ENCODE measurements at places on chromosomes 5 and 9.

DNA sequence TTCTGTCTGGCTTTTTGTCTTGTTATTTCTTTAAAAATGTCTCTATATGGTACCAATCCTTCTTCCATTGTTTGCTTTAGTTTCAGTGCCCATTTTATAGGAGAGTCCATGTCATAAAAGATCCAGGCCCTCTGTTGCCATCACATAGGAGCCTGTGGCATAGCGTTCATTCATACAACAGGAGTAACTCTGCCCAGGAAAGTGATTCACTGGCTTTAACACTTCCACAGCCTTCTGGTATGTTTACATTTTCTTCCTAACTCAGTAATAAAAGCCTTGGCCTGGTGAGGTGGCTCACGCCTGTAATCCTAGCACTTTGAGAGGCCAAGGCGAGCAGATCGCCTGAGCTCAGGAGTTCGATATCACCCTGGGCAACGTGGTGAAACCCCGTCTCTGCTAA is 519.3 kb upstream of the PTGER4 start:
- no peak for DNase-seq

- DNase-seq = no peak
These were observed 274.1 kb upstream of the C9orf72 start for GRCh38 chr9:27847380-27847779.

GRCh38 chr5:173027905-173028304 is 28.2 kb upstream of the CREBRF start:
- DNase-seq = no peak

GRCh38 chr5:147835386-147835798 is 3.9 kb upstream of the SPINK1 start:
- peak; percentile 34 for DNase-seq

DNA sequence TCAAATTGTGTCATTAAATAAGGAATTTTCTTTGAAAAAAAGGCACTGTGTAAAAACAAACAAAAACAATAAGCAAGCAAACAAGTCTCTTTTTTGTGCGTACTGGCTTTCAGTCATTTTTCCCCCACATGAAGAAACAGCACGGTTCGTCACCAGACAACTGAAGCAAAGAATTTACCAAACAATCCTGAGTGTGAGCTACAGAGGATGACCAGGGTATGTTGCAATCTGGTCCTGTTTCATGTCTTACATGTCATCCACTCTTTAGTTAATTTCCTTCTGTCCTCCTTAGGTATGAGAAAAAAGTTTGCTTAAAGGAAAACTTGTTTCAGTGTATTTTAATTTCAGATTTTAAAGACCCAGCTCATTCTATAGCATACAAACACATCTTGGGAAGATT is 1080.7 kb upstream of the NUDT12 start:
- DNase-seq = no peak

DNA sequence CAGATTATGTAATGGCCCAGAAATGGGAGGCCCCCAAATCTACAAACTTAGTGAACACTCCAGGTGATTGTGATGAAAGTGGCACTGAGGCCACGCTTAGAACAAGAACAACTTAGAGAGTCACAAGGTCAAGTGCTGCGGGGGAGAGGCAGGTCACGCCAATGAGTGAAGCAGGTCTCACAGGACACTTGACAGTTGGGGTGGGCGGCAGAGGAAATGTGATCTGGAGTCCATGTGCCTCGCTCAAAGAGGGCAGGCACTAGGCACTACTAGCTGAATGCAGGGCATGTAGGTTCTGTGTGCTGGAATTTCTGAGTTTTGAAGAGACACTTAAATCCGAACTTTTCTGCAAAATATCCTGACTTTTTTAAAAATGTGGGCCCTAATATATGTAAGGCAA is 193.2 kb upstream of the RORB start:
- no peak for DNase-seq

GRCh38 chr9:118596374-118597015 is 772.7 kb downstream of the BRINP1 start:
- DNase-seq = no peak

GRCh38 chr5:53884844-53885243 is 324.4 kb downstream of the NDUFS4 start:
- no peak for DNase-seq

DNA sequence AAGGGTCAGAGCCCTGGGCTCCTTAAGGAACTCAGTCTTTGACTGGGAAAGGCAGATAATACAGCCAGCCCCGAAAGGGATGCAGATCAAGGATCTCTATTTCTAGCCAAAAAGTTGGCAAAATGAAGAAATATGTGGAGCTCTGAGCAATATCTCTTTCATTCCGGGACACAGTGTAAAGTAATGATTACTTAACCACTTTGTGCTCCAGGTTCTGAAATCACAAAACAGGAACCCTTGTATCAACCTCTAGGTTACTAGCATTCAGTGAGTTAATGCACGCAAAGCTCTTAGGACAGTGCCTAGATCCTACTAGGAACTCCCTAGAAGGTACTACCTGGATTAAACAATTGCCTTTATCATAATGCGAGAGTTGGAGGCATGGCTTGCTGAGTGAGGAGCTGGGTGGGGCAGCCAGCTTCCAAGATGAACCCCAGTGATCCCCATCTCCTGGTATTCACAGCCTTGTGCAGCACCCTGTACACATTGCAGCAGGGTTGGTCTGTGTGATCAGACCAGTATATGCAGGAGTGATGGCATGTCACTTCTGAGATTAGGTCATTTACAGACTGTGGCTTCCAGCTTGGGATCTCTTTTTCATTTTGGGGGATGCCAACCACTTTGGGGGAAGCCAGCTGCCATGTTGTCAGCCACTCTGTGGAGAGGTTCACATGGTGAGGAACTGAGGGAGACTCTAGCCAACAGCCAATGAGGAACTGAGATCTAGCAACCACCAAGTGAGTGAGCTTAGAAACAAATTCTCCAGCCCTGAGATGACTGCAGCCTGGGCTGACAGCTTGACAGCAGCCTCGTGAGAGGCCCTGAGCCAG is 103.1 kb upstream of the SLC44A1 start:
- DNase-seq = no peak

DNA sequence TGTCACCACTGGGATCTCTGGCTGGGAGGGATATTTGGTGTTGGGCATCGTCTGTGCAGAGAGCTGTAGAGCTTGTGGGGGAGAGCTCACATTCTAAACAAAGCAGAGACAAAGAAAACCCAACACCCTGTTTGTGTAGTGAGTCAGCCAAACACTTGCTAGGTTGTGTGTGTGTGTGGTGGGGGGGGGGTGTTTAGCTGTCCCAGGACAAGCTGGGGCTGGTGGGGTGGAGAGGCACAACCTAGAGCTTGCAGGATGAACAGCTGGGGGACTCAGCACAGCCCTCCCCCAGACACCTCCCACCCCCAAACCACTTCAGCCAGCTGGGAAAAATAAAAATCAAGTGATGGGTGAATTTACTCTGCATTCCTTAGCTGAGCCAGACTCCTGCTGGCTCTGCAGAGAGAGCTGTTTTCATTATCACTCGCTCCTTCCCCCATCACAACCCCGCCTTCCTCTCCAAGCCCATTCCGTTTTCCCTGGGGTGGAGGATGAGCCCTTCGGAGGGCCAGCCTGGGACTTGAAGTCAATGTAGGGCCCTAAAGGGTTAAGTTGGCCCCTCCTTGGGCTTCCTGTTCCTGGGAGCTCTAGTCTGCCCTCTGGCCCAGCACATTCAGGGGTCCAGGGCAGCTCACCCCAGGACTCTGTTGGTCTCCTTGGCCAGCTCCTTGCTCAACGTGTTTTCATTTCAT is 2.6 kb downstream of the OLFML2A start:
- DNase-seq = no peak

DNA sequence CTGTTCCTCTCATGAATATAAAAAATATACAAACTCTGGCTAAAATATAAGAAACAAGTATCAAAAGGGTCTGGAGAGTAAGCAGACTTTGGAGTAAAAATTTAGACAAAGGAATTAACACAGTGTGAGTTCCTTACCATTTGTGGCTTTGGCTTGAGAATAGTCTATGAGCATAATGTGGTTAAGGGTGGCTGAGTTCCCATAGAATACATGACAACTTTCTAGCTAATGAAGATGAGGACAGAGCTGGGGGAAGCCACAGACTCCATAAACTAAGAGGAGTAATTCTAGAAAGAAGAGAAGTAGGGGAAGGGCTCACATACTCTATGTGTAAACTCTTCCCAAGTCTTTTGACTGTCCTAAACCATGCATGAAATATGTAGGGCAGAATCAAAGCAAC is 79.4 kb downstream of the CAAP1 start:
- DNase-seq = no peak

DNA sequence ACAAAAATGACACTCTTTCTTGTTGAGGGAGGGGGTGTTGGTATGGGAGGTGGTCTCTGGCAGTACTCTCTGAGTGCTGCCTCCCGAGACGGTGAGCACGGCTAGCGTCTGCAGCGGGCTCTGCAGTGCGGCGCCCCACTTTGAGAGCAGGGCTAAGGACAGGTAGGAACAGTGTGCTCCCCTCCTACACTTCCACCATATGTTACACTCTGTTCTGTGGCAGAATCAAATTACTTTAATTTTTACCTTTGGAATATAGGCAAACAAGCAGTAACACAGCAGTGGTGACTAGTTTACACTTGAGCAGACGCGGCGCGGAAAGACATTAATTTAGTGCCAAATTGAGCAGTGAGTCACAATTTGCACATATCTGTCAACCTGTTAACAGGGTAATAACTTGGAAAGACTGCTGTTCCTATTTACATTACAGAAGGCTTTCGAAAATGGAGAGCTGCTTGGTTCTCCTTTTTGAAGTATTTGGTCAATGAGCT is 136.3 kb downstream of the MED27 start:
- DNase-seq = no peak

DNA sequence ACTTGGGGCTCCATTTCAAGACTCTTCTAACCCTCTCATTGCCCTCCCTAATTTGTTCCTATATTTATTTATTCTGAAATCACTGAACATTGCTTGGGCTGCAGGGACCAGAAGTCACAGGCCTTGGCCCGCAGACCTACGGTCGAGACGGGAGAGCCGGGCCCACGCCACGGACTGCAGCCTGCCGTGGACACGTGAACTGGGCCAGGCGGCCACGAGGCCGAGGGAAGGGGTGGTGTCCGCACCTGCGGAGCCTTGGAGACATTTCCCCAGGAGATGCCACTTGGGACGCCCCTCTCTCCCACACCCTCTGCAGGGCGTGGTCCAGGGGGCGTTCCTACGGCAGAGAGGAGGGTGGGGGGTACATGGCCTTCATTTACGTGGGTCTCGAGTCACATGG is 463.9 kb downstream of the ICE1 start:
- DNase-seq = no peak

DNA sequence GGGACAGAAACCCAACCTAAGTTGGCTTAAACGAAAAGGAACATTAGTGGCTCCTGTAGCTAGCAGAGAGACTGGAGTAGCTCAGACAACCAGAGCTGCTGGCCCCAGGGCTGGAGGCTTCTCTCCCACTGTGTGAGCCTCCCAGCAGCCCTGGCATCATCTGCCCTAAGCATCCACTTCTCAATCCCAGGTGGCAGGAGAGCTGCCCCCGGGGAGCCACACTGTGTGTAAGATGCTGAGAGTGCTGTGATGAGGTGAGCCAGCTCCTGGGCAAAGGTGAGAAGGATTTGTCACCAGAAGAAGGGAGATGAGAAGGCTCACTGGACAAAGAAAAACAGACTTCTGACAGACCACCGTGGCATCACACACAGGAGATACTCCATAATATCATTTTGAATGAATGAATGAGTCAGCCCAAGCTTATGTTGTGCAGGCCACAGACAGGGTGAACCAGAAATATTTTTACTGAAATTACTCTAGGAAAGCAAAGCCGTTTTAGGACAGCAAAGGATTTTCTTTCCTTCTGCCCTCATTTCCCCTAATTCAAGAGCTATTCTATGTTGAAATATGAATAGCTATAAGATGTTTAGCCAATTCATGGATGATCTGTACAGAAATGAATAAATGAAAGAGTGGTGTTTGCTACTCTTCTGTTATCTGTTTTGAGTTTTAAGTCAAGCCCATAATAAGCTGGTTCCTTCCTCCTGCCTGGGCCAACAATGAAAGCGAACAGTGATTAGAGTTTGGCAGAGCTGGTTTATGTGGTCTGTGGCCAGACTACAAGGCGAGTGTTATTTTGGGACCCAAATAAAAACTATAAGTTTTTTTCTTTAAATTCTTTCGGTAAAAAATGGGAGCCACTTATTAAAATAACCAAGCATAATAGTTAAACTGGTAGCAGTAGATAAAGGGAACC is 57.4 kb upstream of the ECM2 start:
- no peak for DNase-seq

DNA sequence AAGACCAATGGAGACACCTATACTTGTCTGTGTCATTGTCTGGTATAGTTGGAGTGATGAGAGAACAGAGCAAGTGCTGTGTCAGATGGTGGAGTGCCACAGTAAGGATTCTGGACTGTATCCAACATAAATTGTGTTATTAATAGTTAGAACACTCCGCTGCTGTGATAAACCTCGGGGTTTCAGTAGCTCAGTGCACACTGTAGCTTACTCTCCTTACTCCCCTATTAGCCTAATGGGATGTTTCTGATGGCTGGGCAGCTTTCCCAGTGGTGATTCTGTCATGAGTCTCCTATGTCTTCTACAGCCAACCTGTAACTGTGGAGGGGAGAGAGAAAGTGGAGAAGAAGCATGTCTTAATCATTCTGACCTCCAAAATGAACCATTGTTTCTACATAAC is 127.6 kb upstream of the PTCH1 start:
- DNase-seq = no peak

- DNase-seq = no peak
These were observed 196.0 kb upstream of the ANKRD55 start for GRCh38 chr5:56429110-56429561.

DNA sequence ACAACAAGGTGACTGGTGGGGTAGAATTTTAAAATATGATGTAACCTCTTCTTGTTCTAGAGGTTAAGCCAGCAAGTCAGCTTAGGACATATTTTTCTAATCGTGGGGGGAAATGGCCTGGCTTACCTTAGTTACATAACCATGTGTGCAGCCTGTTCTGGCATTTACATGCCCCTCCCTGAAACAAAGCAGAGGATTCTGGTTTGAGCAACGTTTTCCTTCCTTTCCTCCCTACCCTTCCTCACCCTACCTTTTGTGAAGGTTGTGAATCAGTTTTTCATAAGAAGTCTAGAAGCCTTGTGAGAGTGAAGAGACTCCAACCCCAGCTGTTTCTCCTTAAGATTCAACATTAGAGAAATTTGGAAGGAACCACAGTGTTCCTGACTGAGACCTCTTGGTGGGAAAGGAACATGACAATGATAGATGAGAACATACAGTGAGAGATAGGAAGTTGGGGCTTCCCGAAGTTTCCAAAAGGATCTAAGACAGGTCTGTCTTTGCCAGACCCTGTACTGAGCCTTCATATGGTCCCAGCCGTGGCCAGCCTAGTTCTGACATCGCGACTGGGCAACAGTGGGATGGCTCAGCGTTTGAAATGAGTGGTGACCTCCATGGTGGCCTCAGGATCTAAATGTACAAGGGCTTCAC is 365.2 kb downstream of the SPATA31D1 start:
- DNase-seq = no peak

DNA sequence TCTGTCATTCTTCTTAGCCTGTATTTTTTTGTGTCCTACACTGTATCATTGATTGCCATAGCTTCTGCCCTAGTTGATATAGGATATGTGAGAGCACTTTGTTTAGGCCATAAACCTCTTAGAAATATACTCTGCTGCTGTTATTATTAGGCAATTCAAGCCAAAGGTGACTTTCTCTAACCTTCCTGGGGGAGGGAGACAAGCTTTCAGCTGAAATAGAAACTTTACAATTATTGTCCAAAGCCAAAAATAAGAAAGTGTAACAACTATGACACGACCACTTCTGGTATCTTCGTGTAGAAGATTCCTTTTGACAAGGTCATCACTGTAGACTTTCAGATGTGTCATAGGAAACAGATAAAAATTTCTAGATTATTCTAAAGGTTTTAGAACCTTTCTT is 12.2 kb upstream of the CSNK1A1 start:
- DNase-seq = no peak
